ENCODE measurements at places on chromosomes 7 and 10.

DNA sequence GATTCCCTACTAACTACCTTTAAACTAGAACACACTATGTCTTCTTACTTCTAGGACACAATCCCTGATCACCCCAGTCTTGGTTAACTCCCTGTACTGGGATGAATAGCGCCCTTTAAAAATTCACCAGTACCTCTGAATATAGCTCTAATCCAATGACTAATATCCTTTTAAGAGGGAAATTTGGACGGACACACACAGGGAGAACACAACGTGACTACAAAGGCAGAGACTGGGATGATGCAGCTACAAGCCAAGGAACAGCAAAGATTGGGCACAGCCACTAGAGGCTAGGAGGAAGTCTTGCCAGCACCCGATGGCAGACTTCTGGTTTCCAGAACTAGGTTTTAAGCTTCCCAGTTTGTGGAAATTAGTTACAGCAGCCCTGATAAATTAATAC, 81.4 kb downstream of the MALSU1 start:
- DNase-seq, result no peak

DNA sequence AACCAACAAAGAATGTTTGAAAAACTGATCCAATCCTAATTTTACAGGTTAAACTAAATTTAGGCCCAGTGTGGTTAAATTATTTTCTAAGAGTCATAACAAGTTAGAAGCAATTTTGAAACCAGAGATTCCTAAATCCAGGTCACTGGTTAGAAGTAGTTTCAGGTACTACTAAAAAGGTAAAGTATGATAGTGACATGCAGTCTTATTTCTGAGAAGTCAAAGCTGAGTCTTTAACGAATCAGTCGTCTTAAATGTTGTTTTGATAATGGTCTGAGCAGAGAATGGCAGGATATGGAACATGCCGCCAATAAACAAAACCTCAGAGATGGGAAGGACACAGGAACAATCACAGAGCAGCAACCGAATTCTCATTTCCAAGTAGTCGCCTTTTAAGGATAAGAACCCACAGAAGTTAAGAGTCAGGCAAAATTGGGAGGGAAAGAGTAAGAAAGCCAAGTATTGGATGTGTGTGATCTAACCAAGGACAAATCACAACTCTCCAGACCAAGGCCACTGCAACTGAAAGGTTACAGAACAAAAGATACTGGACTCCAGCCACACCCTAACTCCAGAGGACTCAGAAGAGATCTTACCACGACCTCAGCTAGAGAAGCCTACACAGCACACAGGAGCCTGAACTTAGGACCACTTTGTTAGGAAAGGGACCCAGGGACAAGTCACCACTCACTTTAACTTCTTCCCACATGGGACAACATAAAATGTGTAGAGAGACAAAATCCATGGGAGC, 19.7 kb downstream of the TMEM243 start:
- DNase-seq, result no peak

DNA sequence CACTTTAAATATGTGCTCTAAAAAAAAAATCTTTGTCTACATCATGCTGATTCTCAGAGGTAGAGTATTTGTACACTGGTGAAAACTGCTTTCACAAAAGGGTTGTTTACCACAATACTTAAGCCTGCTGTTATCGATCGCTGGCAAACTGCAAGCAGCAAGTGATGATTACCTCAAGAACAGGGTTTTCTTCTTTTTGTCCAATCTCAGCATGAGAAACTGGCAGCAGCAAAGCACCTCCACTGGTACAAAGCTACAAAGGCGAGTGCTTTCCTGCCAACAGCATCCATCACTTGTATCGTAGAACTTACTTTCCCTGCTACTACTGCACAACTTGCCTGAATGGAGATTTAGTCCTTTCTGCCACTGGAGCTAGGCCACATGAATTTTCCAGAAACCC, 276.5 kb downstream of the DGKB start:
- no peak for DNase-seq

DNA sequence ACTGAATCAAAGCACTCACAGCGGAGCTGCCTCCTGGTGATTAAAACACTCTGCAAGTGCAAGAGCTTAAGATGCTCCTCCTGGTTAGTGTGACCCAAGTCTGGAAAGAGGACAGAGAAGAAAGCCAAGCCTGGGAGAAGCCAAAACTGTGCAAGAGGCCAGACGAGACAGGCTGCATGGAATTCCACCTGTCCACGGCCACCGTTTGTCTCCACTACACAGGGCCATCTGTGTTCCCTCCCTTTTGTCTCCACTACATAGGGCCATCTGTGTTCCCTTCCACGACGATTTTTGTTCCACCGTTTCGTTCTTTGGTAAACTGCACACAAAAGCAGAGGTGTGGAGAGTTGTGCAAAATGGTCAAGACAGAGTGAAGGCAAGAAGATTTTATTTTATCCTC, 233.0 kb downstream of the DIP2C start:
- no peak for DNase-seq

DNA sequence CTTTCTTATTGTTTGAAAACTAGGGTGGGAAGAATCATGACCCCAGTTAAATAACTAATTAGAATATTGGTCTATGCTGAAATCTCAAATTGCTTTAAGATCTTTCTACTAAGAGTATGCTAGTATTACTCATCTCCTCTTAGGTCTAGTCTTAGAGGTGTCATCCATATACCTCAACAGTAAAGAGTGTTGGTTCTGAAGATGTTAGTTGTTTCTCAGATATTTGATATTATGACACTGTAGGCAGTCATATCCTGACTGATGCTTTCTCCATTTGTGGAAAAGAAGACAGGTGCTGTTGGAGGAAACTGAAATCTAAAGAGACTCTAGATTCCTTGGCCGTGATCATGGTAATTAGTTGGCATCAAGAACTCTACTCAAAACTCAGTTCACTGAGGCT, 21.2 kb downstream of the BPGM start:
- DNase-seq, result peak; percentile 59

- DNase-seq, result no peak
Observed at GRCh38 chr7:33918438-33919143, 13.3 kb downstream of the BMPER start.

DNA sequence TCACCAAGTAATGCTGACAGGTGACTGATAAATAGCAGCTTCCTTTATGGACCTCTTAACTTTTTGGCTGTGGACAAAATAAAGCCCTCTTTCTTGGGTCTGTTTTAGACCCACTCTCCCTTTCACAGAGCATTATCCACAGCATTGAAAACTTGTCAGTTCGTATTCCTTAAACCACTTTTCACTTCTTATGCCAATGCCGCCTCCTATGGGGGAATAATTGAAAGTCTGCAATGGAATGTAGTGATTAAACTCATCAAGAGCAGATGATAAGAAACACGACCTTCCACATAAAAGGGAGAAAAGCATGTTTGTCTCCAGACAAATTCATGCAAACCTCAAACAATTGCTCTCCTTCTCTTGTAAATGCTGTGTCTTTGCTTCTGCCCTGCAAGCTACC, 153.4 kb downstream of the SORCS1 start:
- DNase-seq, result no peak

DNA sequence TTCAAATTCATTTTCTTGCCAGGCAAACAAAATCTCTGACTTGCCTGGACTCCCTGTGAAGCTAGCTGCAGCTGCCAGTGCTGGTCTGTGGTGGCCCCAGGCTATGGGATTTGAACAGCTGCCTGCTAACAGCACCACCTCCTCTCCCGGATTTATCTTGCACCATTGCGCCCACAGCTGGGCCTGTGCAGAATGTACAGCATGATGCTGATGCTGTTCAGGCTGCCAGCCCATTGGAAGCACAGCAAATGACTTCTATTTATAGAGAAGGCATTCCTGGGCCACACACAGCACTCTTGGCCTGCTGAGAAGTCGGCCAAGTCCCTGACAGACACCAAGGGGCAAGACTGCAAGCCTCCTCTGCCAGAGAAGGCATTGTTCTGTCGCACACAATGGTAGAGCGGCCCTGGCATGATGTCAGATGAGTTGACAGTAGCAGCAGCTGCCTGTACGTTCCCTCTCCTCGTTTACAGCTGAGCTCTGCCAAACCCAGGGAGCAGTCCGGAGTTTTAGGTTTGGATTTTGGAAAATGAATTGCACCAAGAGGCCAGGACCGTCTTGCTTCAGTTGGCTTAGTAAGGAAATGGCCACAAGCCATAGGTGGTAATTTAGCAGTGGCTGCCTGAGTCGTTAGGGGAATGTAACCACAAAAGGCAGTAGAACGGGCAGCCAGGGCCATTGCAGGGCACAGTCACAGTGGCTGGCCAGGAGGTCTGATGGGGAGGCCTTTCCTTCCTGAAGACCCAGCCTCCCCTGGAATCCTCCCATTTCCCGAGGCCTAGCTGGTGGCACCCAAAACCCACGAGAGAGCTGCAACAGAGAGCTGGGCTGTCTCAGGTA, 38.5 kb downstream of the MTURN start:
- DNase-seq, result peak; percentile 99

DNA sequence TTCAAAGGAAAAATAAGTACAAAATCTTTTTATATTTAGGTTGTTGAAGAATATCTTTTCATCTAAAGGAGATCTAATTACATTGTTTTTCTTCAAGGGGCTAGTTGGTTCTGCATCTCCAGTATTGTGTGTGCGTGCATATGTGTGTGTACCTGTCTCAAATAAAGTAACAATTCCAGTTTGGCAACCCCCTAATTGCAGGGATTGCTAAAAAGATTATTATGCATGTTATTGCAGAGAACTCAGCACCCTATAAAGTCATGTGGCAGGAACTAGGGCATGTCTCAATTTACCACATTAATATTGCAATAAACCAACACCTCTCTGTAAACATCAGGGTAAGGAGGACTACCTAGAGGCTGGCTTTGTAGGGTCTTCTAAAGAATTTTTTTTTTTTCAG, 37.0 kb downstream of the MRPS33 start:
- DNase-seq, result no peak

DNA sequence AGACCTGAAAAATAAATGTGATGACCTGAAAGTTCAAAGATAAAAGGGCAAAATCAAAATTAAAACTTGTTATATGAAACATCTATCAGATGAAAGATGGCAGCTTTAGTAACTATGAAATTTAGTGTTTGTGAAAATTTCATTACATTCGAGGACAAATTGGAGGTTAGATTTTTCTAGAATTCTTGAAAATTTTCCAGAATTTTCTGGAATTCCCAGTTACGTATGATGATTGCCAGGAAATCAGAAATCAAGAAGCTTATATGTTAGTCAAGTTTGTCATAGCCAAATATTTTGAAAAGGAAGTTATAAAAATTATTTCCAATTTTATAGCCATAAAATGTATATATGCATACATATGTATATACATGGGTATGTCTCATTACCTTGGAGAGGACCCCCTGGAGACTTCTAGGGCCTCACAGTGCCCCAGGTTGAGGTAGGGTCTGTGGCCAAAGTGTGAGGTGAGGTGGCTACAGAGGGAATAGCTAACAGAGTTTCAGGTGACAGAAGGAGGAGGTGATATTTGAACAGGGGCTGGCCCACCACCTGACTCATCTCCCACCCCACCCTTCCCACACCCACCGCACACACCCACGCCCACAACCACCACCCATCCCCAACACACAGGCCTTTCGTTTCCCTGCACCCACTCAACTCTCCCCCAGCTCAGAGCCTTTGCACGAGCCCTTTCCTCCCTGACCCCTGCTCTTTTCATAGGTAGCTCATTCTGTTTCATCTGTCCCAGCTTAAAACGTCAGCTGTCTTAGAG, 21.5 kb downstream of the C10orf105 start:
- no peak for DNase-seq

DNA sequence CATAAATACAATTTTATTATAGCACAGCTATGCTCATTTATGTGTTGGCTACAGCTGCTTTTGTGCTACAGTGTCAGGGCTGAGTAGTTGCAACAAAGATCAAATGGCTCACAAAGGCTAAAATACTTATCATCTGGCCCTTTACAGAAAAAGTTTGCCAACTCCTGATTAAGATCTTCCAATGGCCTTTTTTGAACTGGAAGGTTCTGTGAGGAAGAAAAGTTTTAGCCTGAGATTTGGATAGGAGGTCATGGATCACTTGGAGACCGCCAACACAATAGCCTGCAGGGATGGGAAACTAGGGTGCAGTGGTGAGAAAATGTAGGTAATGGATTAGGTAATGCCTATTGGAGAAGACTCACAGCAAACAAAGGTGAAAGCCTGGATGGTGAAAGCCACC, 169.8 kb downstream of the NOC3L start:
- peak; percentile 5 for DNase-seq

GRCh38 chr10:79185796-79186374, 117.1 kb downstream of the ZMIZ1 start:
- no peak for DNase-seq

GRCh38 chr10:131068311-131068710, 243.2 kb downstream of the TCERG1L start:
- DNase-seq, result no peak

- no peak for DNase-seq
Observed at GRCh38 chr10:78207216-78207615, 173.6 kb downstream of the RPS24 start.

GRCh38 chr10:101896225-101896877, 52.8 kb upstream of the KCNIP2 start:
- peak; percentile 42 for DNase-seq

GRCh38 chr7:79786187-79786586, 332.7 kb upstream of the MAGI2 start:
- DNase-seq, result no peak

GRCh38 chr7:66631471-66631870, 2.8 kb downstream of the KCTD7 start:
- DNase-seq, result no peak

- no peak for DNase-seq
Observed at GRCh38 chr10:34346516-34347100, 468.5 kb downstream of the PARD3 start.

GRCh38 chr7:89738549-89738948, 415.7 kb upstream of the STEAP1 start:
- DNase-seq, result no peak
